ENCODE measurements at places on chromosomes 7 and 10.

DNA sequence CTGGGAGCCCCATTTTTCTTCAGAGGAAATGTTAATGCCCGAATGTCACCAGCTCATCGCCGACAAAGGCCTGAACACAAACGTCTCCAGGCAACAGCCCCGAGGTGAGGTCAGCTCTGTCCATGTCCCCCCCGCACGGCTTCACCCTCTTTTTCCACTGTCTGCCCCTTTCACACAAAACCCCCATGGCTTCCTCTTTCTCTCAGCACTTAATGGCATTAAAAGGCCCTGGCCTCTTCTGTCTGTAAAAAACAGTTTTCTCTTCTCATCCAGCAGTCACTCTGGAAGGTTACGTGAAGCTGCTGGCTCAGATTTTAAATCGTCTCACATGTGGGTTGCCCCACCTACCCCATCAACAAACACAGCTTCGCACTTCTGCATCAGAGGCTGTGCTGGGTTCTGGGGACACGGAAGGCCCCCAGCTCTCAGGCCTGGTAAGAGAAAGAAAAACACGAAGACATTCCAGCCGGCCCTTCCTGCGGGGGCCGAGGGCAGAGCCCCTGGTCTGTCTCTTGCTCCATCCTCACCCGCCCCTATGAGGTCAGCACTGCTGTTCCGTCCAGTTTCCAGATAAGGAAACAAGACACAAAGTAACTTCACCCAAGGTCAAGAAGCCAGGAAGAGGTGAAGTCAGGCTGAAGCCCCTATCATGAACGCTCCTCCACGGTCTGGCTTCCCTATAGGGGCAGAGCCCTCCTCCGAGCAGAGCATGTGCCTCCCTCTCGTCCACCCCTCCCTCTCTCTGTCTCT, 91.1 kb upstream of the PDGFA start:
- DNase-seq: no peak

- no peak for DNase-seq
These were observed 28.9 kb downstream of the OAT start for GRCh38 chr10:124389613-124390361.

GRCh38 chr7:27634671-27635493, 27.8 kb downstream of the HIBADH start:
- DNase-seq: no peak

- DNase-seq: no peak
These were observed 47.9 kb upstream of the SKAP2 start for GRCh38 chr7:26912338-26912737.

DNA sequence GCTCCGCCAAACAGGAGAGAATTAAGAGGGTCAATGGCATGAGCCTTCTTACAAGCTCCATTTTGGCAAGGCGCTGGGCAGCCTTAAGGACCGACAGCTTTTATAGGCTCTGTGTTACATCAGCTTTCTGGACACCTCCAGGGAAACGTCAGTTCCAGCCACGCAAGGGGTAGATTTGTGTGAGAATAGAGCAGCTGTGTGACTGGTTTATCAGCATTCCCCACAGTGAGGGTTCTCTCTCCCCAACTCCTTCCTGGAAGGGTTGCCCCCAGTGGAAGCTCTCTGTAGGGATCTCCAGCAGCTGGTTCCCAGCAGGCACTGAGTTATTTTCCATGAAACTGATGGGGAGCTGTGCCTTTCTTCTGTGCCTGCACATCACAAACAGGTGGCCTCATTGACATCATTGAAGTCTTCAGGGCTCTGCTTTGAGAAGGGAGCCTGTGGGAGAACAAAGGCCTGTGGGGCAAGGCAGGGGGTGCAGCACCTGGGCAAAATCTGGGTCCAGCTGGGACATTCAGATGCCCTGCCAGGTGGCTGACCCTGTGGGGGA, at the start of gene CUZD1:
CUZD1 (minus strand) TSS at position 75 of the 550 bp plus-strand sequence; CDS start at position 61, 14 bp downstream.
- no peak for DNase-seq

GRCh38 chr7:3955751-3956696, 655.0 kb downstream of the SDK1 start:
- no peak for DNase-seq

DNA sequence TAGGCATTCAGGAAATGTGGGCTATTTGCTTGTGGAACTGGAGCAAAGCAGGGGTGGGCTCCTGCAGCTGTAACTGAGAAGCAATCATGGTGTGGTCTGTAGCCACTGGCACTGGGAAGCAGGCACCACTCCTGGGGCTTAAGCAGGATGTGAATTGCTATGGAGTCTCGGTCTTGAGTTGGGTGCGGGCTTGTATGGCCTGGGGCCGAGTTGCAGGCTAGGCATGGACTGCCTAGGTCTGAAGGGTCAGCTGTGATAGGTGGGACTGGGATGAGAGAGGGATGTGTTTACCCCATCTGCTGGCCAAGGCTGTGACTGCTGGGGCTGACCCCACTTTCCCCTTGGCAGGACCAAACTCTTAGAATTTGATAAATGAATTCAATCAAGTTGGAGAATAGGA, 43.0 kb downstream of the ADCY1 start:
- DNase-seq: no peak

GRCh38 chr7:34130558-34131295, 225.4 kb downstream of the BMPER start:
- DNase-seq: no peak

GRCh38 chr10:58734116-58734515, 221.4 kb downstream of the BICC1 start:
- DNase-seq: no peak

DNA sequence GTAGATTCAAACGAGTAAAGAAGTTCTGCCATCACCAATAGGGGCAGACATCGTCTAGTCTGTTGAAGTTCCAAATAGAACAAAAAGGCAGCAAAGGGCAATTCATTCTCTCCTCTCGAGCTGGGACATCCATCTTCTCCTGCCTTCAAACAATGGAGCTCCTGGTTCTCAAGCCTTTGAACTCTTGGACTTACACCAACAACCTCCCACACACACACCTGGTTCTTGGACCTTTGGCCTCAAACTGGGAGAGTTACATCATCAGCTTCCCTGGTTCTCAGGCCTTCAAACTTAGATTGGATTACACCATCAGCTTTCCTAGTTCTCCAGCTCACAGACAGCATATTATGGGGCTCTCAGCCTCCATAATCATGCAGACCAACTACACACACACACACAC, 9.8 kb upstream of the GIMAP5 start:
- no peak for DNase-seq

DNA sequence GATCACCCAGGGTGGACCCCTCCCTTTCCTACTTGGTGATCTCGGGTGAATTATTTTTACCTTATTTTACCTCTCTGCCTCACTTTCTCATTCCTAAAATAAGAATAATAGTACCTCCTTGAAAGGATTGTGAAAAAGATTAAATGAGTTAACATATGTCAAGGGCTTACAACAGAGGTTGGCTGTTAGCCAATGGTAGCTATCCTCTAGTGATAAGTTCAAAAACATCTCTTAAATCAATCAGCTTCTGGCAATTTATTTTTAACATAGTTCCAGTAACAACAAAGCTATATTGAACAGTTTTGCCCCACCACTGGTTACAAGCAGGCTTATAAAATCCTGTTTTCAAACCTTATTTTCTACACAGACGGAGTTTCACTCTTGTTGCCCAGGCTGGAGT, 45.4 kb downstream of the TMEM168 start:
- DNase-seq: no peak

DNA sequence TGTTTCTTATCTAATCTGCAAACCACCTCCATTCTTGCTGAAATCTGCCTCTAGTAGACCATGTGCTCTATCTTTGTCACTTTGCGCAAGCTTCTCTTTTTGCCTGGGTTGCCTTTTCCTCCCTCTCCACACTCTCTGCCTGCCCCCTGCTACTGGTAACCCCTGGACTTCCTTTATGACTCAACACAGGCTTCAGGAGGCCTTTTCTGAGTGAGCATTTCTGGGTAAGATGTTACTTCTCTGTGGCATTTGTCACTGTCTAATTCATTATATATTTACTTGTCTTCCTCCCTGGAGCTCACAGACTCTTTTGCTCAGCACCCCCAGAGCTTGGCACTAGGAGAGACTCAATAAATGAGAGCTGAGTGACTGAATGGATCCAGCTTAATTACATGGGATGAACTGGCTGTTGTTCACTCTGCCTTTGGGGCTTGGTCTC, 8.4 kb downstream of the GOLGA7B start:
- DNase-seq: no peak

- DNase-seq: no peak
These were observed 90.9 kb upstream of the ZNF804B start for GRCh38 chr7:88668591-88668990.

- DNase-seq: no peak
These were observed 17.3 kb upstream of the AP5Z1 start for GRCh38 chr7:4758111-4758510.

GRCh38 chr7:87999261-87999660, 65.2 kb downstream of the ADAM22 start:
- no peak for DNase-seq

DNA sequence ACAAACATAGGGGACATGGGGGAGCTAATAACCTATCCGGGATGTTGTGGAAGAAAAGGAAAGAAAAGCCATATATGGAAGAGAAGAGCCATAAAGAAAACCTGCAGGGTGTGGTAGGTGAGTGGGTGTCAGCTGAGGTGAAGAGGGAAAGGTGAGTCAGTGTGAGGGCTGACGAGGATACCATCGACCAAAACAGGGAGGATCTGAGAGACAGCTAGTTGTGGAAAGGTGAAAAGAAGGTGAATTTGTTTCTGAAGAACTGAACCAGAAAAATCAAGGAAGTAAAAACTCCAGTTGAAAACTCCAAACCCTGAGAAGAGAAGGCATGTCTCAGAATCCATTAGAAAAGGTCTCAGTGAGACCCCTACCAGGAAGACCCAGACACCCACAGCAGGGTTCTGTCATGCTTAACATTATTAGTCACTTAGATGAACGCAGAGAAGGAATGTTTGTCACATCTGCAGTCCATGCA, 4.1 kb downstream of the BLNK start:
- DNase-seq: no peak

DNA sequence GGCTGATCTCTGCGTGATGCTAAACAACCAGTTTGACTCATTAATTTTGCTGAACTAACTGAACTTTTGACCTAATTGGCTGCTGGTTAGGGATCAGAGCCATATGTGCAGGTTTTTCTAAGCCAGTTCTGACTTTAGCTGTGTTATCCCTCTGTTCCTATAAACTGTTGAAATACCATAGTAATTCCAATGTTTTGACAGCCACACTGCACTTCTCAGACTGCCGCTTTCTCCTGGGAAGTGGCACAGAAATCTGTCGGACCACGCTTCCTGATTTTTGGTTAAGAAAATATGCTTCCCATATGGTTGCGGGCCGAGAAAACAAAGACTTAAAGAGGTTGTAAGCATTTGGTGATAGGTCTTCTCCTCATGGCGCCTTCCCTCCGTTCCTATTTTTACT, 42.3 kb downstream of the TBXAS1 start:
- DNase-seq: no peak

DNA sequence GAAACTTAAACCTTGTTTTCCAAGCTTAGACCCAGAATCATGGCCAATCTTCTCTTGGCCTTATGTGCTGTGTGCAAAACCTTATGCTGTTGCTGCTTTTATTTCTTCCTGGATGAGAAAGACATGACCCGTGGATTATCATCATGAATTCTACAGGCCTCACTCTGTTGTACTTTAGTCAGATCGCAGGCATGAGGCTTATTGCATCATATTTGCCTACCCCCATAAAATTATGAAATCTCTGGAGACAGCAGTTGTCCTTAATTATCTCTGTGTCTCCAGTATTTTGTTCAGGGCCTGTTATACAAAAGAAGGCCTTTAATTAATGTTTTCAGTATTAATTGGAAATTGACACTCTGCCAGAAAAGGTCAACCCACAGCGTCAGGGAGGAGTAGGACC, 71.6 kb downstream of the PLCE1 start:
- DNase-seq: no peak

DNA sequence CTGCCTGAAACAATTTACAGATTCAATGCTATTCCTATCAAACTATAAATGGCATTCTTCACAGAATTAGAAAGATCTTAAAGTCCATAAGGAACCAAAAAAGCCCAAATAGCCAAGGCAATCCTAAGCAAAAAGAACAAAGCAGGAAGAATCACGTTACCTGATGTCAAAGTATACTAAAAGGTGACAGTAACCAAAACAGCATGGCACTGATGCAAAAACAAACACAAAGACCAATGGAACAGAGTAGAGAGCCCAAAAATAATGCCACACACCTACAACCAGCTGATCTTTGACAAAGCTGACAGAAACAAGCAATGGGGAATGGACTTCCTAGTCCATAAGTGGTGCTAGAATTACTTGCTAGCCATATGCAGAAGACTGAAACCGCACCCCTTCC, 166.0 kb downstream of the KMT2E start:
- no peak for DNase-seq

- no peak for DNase-seq
These were observed 529 bp downstream of the ZNF853 start for GRCh38 chr7:6615723-6616555.

- no peak for DNase-seq
These were observed 56.5 kb downstream of the ZNF467 start for GRCh38 chr7:149716932-149717307.

- DNase-seq: no peak
These were observed 54.6 kb downstream of the HTR5A start for GRCh38 chr7:155124706-155125105.

GRCh38 chr10:49273626-49274025, 25.3 kb upstream of the C10orf71 start:
- DNase-seq: no peak

DNA sequence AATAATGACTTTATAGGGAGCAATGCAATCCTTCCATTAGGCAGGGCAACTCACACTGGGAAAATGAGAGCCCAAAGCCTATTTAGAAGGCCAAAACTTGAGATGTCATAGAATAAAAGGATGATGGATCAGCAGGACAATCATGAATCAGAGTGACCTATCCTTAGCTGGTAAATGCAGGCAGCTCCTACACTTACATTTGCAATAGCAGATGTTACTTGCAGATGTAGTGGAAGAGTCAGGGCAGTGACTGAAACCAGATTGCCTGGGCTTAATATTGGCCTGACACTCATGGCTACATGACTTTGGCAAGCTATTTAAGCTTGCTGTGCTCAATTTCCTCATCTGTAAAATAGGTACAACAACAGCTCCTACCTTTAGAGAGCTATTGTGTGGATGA, 98.7 kb downstream of the PRTFDC1 start:
- DNase-seq: no peak

DNA sequence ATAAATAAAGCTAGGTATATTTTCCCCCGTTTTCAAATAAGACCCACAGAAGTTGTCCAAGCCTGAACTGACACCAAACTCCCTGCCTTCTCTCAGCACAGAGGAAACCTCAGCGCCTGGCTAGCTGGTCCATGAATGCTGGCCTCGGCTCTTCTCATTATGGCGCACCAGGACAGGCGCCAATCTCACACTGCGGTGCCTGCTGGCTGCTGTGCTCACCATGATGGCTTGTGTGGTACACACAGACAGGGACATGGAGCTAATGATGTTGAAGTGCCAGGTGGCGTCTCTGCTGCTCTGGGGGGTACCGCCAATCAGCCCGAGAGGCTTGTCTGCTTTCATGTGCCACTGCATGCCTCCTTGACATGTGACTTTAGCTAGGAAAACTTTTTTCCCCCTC, 43.2 kb upstream of the USP6NL start:
- DNase-seq: no peak

- no peak for DNase-seq
These were observed at the start of gene HOXA11 for GRCh38 chr7:27185013-27185853. Gene HOXA11 (minus strand): TSS chr7:27185232. CDS start chr7:27185144, 88 bp downstream.
